Activated CD4-positive, alpha-beta T cell treated with anti-CD3 and anti-CD28 coated beads, Interleukin-2, amount 50 U/mL, for 1 hour (primary cell): ENCODE measurements at places on chromosomes 4 and X.

DNA sequence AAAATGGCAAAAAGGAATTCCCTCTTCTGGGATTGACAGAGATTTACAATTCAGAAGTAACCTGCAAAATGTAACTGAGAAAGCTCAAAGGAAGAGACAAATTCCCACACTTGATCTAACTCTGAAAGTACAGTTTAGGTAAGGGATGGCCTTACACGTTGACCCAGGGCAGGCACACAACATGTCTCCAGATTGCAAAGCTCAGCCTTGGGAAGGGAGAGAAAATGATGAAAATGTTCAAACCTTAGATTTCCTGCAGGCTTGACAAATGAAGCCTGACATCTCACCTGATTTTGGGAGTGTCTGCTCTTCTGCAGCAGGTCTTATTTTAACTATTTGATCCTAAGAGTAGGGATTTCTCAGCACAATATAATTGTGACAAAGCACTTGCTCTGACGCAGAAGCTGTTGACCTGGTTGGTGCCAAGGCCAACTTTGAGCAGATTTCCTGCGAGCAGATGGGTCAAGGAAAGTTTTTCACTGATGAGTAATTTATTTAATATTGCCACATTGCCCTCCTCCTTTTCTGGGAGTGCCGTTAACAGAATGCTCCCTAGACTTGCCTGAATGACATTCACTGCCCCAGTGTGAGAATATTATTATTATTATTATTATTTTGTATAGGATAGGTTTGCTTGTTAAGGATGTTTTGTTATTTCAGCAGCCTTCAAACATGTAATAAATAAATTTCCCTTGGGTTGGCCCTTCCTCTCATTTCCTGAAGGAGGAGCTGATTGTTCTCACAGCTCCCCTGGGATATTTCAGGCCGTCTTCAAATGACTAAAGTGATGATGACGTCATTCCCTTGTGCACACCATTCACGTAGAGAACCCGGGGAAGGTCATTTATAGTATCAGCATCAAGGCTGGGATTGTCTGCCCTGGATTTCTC is 157.1 kb downstream of the VEGFC start:
- no peak for DNase-seq

- DNase-seq = no peak
Observed at GRCh38 chr4:24067367-24068193, 177.7 kb upstream of the PPARGC1A start.

DNA sequence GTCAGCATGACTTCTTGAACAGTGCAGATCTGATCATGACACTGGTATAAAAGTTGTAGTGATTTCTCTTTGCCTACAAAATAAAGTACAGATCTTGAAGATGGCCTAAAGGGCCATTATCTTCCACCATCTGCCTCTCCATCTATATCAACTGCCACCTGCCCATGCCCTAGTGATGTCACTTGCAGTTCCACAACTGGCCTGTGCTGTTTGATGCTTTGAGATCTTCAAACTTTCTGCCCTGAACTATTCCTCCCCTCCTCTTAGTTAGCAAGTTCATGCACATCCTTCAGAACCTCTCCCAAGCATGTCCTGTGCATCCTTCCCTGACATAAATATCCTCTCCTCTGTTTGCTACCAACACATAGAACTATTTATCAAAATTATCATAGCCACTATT is 217.0 kb downstream of the SOWAHB start:
- no peak for DNase-seq

GRCh38 chr4:159111416-159111815 is 8.5 kb downstream of the RAPGEF2 start:
- DNase-seq = no peak

- DNase-seq = no peak
Observed at GRCh38 chr4:173301518-173302201, 32.5 kb downstream of the HMGB2 start.

GRCh38 chr4:153521478-153521877 is 55.3 kb downstream of the TMEM131L start:
- no peak for DNase-seq

DNA sequence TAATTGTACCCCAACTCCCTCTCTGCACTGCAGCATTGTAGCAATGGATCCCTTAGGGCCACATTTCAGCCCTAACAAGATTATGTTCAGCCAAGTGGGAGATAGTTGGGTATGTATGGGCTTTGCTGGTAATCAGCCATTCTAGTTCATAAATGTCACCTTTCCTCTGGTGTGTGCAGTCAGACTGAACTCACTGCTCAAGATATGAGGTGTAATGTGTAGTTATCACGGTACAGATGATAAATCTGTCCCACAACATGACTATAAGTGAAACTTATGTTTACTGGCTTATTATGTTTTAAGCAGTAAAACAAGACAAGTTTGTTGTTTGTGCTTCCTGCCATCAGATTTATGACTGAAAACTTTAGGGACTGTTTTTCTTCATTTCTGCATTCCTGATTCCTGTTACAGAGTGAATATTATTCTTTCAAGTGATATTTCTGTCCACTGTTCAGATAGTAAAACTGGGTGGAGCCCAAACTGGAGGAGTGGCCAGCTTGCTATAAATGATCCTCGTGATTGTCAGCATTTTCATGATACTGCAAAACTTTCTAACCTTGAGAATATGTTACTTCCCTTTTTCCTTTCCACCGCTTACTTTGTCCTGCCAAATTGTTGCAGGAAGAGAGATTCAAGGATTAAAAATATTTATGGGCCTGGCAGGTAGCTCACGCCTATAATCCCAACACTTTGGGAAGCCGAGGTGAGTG is 44.9 kb downstream of the ANAPC4 start:
- no peak for DNase-seq

DNA sequence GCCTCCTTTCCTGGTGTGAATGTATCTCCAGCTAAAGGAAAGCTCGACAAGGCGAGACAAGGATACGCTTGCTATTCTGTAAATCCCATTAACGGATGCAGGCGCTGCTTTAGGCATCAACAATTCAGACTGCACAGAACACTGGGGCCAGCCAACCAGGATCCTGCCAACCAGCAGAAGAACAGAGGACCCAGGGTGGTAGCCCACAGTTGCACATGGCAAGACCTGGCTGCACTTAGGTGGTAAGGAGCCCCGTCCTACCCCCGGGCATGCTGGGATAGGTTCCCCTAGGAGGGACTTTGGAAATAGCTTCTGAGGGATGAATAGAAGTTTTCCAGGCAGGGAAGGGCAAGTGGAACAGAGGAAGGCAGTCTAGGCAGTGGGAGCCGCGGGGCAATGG is 20.7 kb downstream of the PSAPL1 start:
- DNase-seq = no peak

GRCh38 chr4:117796677-117797076 is 237.6 kb upstream of the NDST3 start:
- DNase-seq = no peak
